ENCODE measurements at places on chromosomes 3 and 15. TPM values are rescaled to one million over a fixed set of nuclear protein-coding genes. Genes with fewer than 3 reads are reported as not detected.

The LRRC34 gene
- total RNA-seq, result 1.2 TPM

The GP9 gene
- total RNA-seq, result not detected

The SHC4 gene
- total RNA-seq, result 0.10 TPM

The ZIC1 gene
- total RNA-seq, result 0.36 TPM

The OR5K2 gene
- not detected for total RNA-seq

The KBTBD13 gene
- not detected for total RNA-seq

The CLDND1 gene
- total RNA-seq, result 77.3 TPM

The UACA gene
- 303 TPM for total RNA-seq

The PIGZ gene
- total RNA-seq, result 6.3 TPM

The PAQR5 gene
- total RNA-seq, result 2.0 TPM

The SLC9C1 gene
- not detected for total RNA-seq

The CLDN11 gene
- 1.9 TPM for total RNA-seq

The CDHR4 gene
- total RNA-seq, result not detected

The HRG gene
- total RNA-seq, result not detected

GRCh38 chr3:128334766-128335165 lies 131.9 kb downstream of the DNAJB8 start:
- no peak for DNase-seq

DNA sequence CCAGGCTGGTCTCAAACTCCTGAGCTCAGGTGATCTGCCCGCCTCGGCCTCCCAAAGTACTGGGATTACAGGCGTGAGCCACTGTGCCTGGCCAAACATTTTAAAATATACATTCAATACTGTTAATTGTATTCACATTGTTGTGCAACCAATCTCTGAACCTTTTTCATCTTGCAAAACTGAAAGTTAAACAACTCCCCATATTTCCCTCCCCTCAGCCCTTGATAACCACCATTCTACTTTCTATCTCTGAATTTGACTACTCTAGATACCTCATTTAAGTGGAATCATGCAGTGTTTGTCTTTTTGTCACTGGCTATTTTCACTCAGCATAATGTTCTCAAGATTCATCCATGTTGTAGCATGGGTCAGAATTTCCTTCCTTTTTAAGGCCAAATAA lies 30.0 kb downstream of the HMCES start:
- no peak for DNase-seq

- DNase-seq, result no peak
These were observed 20.6 kb downstream of the COL8A1 start for GRCh38 chr3:99659032-99659431.

- DNase-seq, result no peak
These were observed 25.4 kb downstream of the EDEM1 start for GRCh38 chr3:5212628-5213573.

DNA sequence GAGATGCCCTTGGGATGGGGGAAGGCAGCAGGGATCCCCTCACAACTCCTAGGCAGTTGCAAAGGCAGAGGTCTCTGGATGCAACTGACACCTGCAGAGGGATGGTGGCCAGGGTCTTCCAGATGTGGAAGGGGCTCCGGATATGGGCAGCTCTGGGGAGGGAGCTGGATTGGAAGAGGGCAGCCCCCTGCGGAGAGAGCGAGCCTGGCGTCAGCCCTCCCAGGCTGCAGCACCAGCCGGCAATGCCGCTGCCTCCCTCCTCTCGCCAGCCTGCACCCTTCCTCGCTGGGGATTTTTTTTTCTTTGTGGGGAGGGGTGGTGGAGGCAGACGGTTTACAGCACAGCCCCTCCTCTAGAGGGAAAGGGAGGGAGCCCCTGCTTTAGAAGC lies 1.6 kb downstream of the INSYN1 start:
- DNase-seq, result no peak

DNA sequence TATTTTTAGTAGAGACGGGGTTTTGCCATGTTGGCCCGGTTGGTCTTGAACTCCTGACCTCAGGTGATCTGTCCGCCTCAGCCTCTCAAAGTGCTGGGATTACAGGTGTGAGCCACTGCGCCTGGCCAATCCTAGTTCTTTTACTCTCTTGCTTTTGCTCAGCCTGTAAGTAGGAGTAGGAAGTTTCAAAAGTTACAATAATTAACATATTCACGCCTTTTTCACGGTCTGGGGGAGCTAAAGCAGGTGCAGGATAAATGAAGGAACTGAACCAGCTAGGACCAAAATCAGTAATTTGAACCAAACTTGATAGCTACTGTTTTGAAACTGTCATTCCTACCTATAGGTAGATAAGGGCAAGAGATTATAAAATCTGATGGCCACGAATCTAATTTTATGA lies 98.5 kb downstream of the CACNA1D start:
- no peak for DNase-seq

- DNase-seq, result no peak
These were observed 44.5 kb downstream of the ZDHHC19 start for GRCh38 chr3:196166741-196167140.

GRCh38 chr15:99213187-99213811 lies 36.1 kb downstream of the TTC23 start:
- DNase-seq, result peak; percentile 51

- DNase-seq, result no peak
These were observed 92.2 kb downstream of the CMSS1 start for GRCh38 chr3:99909714-99910495.

GRCh38 chr3:72345980-72346379 lies 502.3 kb downstream of the SHQ1 start:
- DNase-seq, result no peak
